ENCODE measurements at places on chromosomes 11 and 22.

- no peak for DNase-seq
Observed at GRCh38 chr11:119108857-119109221, 1.7 kb downstream of the C2CD2L start.

DNA sequence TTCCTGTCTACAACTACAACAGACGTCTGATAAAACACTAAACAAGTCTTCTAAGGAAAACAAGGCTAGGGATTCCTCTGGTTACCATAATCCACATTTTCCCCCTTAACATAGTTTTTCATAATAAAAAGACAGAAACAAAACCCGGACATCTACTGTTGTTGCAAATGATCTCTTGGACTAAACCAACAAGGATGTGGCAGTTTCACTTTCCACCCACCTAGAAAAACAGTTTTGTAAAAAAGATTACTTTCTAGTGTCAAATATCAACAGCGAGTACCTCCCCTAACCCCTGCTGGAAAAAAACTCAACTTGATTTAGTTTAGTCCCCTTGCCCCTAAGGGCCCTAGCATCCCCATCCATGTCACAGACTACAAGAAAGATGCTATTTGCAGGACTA lies 5.4 kb downstream of the GNG3 start:
- DNase-seq, result no peak

- no peak for DNase-seq
Observed at GRCh38 chr11:111871693-111872161, 346 bp upstream of the ALG9 start.

- no peak for DNase-seq
Observed at GRCh38 chr11:96235751-96236150, 107.2 kb downstream of the MAML2 start.

DNA sequence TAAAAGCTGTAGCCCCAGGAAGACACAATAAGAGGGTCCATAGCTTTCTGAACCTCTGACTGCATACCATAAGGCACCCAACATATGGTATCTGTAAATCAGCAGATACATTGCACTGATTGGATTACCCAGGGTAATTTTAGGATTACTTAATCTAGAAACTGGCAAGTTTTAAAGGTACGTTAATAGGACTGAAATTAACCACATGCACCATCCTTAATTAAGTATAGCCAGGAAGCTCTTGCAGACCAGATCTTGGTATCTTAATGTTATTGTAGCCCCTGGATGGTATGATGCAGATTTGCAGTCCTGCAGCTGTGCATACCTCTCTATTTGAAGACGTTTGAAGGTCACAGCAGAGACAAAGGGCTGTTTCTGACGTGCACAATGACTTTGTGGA lies 72.8 kb downstream of the ARHGAP42 start:
- DNase-seq, result no peak

DNA sequence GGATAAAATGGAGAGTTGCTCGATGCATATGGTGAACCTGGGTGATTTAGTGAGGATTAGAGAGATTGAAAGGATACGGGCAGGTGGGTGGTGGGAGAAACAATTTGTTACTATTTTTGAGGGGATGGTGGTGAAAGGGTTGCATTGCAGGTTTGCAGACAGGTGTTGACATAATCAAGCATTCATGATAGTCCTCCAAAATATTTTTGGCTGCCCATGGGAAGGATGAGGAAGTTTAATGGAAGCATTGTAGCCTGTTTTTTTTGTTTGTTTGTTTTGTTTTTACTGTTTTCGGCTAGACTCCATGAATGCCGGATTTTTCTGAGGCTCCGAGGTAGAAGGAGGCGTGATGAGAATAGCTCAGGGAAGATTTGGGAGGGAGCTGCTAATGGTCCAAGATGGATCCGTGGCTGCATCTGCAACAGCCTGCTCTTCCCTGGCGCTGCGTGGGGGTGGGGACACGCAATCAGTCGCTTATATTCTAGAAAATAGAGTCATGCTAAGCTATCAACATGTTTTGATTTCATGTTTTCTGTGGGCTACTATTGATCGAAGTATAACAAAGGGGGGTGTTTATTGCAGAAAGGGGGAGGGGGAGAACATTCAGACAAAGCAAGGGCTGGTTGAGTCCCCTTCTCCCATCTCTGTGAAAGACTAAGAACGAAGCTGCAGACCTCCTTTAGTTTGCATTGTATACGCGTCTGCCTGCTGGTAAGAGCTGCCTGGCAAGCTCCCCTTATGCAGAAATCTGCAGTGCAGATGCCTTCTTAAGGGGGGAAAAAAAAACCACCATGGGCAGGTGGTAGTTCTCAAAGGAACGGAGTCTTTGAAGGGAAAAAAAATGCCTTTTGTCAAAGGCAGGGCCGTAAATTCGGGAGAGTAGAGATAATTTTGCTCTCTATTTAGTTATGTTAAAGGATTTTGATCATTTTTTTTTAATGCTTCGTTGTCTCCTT lies 1.0 kb downstream of the RTN3 start:
- no peak for DNase-seq

- DNase-seq, result no peak
Observed at GRCh38 chr11:21205205-21205604, 535.8 kb downstream of the NELL1 start.

DNA sequence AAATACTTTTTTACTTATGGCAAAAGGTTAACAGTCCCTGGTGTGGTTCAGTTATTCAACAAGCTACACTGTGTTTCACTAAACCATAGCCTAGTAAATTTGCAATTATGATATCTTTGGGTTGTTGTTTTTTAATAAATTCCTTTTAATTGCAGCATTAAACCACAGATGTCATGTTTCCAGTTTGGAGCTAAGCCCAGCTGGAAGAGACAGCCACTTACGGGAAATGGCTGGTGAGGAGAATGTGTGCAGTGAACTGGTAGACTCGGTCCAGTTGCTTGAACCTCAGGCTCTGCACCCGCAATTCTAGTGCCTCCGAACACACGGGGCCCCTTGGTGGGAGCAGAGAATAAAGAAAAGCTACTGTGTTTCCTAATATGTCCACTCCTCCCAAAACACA lies 70.8 kb downstream of the WNT11 start:
- no peak for DNase-seq

DNA sequence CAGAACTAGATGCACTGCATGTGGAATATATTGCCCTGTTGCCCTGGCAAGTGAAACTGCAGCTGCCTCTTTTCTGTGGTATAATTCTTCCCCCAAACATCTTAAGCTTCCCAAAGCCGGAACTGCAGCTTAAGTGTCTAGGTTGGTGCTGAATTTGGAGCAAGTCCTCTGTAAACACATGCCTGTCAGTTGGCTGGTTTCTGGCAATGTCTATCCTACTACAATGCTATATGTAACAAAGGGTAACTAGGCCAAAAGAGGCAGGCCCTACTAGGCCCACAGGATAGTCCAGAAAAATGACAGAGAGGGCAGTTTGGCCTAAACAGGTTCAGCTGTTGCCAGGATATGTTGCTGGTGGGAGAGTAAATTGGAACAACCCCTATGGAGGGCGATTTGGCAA lies 27.9 kb downstream of the ASCC2 start:
- no peak for DNase-seq

DNA sequence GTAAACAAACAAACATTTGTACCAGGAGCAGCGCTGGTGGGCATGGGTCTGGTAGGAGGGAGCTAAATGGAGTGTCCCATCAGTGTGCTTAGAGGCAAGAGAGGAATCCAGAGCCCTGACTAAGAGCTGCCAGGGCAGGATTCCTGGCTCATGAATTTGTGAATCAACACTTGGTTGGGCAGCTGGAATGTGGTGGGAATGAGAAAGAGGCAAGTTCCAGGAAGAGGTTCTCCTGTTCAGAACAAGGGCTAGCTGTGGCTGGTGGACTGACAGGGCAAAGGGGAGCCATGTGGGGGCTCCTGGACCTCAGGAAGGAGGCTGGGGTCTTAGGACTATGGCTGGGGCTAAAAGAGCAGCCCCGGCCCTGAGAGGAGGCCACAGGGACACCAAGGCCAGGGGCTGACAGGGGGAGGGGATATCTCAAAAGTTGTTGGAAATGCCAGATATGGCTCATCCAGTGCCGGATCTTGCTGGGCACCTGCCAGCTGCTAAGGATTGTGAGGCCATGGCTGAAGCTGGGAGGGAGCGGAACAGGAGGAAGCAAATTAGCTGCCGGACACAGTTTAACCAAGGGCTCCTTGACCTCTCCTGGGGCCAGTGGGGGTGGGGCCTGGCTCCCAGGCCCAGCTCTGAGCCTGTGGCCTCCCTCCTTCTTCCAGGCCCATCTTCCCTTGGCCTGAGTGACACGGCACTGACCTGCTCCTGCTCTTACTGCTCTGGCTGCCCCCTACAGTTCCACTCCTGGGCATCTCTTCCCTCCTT lies 14.6 kb upstream of the P2RY6 start:
- DNase-seq, result peak; percentile 78

DNA sequence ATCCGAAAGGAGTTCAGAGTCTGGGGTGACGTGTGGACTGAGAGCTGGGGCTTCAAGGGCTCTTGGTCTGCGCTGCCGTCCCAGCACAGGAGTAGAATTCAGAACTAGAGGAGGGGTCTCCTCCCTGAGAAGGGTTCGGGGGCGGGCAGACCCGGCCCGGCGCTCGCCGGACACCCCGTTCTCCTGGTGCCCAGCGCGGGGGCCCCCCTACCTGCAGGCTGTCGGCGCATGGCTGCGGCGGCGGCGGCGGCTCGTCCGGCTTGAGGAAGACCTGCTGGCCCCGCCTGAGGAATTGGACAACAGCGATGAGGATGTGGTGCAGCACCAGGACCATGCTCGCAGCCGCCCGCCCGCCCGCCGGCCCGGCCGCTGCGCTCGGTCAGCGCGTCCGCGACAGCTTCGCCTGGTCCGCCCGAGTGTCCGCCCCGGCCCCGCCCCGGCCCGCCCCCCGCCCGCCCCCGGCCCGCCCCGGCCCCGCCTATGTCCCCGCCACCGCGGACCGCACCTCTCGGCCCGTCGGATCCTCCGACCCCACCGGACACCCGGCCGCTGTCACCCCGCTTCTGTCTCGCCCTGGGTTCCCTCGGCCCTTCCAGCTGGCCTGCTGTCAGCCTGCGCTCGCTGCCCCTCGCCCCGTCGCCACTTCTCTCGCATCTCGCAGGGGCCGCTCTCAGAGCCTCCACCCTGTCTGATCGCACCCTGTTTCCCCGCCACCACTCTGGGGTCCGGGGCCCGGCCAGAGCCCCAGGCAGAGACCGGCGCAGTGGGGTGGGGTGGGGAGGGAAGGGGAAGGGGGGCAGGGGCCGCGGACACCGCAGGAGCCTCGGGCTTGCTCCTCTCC lies 32.0 kb downstream of the PDE2A start:
- no peak for DNase-seq

DNA sequence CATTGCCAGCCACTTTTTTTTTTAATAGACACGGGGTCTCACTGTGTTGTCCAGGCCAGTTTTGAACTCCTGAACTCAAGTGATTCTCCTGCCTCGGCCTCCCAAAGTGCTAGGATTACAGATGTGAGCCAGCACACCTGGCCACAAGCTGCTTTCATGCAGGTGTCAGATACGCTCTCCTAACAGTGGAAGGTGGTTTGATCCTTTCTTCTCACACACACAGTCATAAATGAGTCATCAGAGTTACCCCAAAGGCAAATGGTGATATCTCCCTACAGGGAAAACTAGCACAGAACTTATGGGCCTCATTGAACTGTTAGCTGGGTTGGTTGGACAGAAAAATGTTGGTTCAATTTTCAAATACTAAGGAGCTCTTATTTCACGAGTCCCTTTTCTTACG lies 38.2 kb upstream of the UBASH3B start:
- no peak for DNase-seq

DNA sequence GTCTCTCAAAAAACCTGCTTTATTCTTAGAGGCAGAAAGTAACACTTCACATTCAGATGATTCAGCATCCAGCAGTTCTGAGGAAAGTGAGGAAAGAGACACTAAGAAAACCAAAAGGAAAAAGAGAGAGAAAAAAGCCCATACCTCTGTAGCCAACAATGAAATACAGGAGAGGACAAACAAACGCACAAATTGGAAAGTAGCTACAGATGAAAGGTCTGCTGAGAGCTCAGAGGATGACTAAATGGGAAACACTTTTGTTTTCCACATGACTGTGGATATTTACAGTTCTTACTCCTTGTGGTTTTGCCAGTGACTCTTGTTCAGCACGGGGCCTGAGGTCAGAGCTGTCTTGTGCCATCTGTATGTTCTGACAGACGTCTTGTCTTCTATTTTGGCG lies 3.8 kb downstream of the TIMM8B start:
- peak; percentile 28 for DNase-seq

DNA sequence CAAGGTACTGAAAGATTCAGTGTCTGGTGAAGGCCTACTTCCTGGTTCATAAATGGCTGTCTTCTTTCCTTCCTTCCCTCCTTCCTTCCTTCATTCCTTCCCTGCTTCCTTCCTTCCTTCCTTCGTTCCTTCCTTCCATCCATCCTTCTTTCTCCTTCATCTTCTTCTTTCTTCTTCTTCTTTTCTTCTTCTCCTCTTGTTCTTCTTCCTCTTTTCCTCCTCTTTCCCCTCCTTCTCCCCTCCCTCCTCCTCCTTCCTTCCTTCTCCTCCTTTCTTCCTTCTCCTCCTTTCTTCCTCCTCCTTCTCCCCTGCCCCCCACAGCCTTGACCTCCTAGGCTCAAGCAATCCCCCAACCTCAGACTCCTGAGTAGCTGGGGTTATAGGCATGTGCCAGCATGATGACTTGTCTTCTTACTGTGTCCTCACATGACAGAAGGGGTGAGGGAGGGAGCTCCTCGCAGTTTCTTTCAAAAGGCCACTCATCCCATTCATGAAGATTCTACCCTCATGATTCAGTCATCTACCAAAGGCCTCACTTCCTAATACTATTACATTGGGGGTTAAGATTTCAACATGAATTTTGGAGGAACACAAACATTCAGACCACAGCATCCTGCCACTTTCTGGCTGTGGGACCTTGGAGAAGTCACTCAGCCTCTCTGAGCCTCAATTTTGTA lies 22.6 kb upstream of the CCDC134 start:
- DNase-seq, result no peak

DNA sequence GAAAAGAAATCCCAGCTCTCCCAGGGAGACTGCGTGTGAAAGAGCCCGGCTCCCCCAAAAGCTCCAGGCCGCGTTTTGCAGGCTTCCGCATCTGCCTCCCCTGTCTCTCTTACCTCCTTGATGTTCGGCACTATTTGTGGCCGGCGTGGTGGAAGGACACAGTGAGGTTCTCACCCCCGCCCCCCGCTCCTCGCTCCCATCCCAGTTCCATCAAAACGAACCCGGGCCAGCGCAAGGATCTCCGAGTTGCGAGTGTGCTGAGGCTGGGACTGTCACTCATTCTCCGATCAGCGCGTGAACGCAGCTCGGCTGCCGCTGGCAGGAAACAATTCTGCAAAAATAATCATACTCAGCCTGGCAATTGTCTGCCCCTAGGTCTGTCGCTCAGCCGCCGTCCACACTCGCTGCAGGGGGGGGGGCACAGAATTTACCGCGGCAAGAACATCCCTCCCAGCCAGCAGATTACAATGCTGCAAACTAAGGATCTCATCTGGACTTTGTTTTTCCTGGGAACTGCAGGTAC lies at the start of gene NCAM1:
TSS of gene NCAM1 (plus strand) at position 275 of the 523 bp plus-strand sequence.
- no peak for DNase-seq

DNA sequence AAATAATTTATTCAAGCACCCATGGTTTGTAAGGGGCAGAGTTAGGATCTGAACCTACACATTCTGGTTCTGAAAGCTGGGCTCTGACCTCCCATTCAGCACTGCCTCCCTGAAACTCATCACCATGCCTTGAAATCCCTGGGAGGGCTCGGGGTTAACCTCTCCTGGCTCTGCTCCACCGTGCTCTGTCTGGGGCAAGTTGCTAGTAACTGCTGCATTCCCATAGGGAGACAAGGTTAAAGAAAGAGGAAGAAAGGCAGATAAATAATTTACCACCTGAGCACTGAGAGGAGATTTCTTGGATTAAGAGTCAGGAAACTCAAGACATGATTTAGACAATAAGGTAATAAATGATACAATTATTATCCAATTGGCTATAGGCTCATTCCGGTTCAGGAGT lies 199.3 kb downstream of the KIF18A start:
- no peak for DNase-seq

Measured in BJ (cell line).